ENCODE measurements at places on chromosomes 12 and 14. TPM values are rescaled to one million over a fixed set of nuclear protein-coding genes. Genes with fewer than 3 reads are reported as not detected.

NKX2-1 gene
- total RNA-seq = not detected

GRCh38 chr12:67887065-67887464 is 102.2 kb upstream of the IFNG-AS1 start:
- no peak for DNase-seq

GPR132 gene
- not detected for total RNA-seq

GRCh38 chr12:47870175-47870781 is 34.5 kb downstream of the VDR start:
- peak; percentile 81 for DNase-seq

GRCh38 chr14:29637411-29637810 is 290.2 kb downstream of the PRKD1 start:
- peak; percentile 70 for DNase-seq

- DNase-seq = no peak
Observed at GRCh38 chr14:100393362-100393761, 70.2 kb downstream of the SLC25A47 start.

INHBE gene
- total RNA-seq = 0.24 TPM

DNA sequence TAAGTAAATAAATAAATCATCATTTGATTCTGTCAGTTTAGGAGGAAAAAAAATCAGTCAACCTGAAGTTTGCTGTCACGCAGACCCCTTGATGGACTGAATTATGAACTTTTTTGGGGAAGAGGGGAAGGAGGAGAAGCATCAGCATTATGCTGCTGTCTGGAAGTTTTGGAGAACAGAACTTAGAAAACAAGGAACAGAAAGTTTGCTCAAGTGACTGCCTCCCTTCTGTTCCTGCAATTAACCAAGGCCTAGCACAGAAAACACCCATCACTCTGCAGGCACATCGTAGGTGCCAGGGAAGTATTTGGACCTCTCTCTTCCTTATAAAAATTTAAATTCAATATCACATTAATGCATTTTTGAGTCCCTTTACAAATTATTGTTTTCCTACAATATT is 283.8 kb downstream of the VRK1 start:
- no peak for DNase-seq

PIWIL1 gene
- not detected for total RNA-seq

GRCh38 chr12:33156042-33156441 is 259.5 kb upstream of the PKP2 start:
- DNase-seq = no peak

- DNase-seq = no peak
Observed at GRCh38 chr12:66345212-66345611, 42.9 kb downstream of the HELB start.

DEPDC4 gene
- total RNA-seq = 4.2 TPM

GRCh38 chr12:96981911-96982310 is 74.9 kb downstream of the NEDD1 start:
- no peak for DNase-seq

- peak; percentile 49 for DNase-seq
Observed at GRCh38 chr12:7376196-7376595, 67.8 kb downstream of the CD163L1 start.

GRCh38 chr14:23577004-23577681 is 1.4 kb downstream of the JPH4 start:
- no peak for DNase-seq

DNA sequence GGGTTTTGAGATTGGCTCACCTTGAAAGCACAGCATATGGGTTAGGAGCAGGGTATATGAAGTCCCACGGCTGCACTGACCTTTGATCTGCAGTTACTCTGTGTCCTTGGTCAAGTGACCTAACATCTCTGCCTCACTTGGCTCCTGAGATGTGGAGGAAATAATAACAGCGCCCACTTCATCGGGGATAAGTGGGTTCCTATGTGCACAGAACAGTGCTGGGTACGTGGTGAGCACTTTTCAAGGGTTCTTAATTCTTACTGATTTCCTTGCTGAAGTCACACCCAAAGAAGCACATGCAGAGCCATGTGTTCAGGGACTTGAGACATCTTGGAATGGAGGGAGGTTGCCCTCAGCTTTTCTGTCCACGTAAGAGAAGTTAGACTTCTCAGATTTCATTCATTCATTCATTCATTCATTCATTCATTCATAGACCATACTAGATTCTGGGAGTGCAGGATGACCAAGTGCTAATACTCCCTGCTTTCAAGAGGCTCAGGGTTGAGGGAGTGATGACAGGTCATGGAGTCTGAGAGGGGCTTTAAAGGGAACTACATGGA is 39.4 kb downstream of the ADGRD1 start:
- no peak for DNase-seq

DNA sequence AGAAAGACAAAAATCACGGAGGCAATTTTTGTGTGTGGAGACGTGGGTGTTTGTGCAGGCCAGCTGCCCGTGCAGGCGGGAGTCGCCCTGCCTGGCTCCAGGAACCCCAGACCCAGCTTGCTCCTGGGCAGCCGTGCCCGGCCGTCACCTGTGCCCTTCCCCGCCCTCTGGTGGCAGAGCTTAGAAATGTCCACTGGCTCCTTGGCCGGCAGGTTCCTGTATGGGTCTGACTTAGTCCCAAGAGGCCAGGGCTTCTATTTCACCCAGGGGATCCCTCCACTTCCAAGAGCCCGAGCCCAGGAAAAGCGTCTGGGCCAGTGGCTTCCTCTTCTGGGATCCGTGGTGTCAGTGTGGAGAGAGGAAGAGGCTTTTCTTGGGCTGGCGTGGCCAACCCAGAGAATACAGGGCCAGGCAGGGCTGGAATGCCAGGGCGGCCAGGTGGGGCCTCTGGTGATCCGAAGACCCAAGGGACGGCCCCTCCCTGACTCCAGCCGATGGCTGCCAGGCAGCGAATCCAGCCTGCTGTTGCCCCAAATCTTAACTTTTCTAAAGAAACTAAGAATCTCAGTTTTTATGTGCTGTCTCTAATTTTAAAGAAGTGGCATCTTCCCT is 120.9 kb downstream of the TMEM132C start:
- DNase-seq = no peak

GRCh38 chr12:56029166-56029519 is 8.3 kb downstream of the IKZF4 start:
- peak; percentile 8 for DNase-seq

DNA sequence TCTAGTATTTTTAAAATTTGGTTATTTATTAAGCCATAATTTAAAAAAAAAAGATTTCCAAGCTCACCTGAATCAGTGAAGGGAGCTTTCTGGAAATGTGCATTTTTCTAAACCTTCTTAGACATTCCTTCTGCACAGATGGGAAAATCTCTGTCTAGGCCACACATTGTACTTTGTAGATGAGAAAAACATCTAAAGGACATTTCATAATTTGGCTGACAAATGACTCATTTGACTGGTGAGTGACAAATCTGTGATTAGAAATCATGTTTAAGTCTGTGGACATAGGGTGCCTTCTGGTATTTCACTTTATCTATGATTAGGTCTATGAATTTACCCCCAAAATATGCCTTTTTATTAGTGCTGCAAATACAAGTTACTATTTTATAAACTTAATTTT is 1044.9 kb upstream of the FLRT2 start:
- DNase-seq = no peak

ACSM4 gene
- not detected for total RNA-seq

DNA sequence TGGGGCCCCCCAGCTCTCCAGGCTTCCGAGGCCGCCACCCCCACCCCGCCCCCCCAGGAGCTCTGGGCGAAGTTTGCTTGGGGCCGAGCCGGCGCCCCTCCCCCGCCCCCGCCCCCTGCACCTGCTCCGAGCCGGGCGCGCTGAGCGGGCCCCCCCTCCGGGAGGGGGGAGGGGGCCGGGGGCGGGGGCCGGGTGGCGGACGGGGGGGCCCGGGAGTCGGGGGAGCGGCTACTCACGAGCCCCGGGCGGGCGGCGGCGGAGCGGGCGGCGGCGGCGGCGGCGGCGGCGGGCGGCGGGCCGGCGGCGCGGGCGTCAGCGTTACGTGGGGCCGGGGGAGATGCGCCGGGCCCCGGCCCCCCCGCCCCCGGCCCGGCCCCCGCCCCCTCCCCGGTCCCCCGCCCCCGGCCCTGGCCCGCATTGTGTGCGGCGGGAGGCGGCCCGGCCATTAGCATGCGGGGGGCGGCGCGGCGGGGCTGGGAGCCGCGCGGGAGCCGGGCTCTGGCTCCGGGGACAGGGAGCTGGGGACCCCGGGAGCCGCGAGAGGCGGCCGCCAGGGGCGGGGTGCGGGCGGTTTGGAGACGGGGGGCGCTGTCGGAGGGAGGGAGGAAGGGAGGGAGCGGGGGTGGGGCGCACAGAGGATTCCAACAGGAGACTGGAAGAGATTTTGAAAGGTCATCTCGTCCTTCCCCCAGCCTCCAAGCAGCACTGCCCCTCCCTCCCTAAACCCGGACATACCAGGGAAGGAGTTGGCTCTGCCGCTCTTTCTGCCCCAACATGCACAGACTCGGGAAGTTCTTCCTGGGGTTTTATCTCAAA is at the start of gene ZNF219:
TSS of gene ZNF219 (minus strand) at position 580 of the 816 bp plus-strand sequence. CDS start 5,064 bp downstream, outside the sequence.
- DNase-seq = peak; percentile 52

EFS gene
- total RNA-seq = 2.8 TPM

DNA sequence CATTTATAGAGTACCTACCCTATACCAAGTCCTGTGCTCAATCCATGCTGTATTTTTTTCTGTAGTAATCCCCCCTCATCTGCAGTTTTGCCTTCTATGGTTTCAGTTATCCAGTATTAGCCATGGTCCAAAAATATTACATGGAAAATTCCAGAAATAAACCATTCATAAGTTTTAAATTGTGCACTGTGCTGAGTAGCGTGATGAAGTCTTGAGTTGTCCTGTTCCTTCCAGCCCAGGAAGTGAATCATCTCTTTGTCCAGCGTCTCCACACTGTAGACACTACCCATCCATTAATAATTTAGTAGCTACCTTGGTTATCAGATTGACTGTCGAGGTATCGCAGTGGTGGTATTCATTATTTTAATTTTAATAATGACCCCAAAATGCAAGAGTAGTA is 54.2 kb downstream of the SUDS3 start:
- peak; percentile 2 for DNase-seq

GRCh38 chr14:59320763-59321625 is 132.5 kb downstream of the DAAM1 start:
- peak; percentile 67 for DNase-seq

GRCh38 chr12:119115296-119115905 is 63.3 kb upstream of the HSPB8 start:
- peak; percentile 18 for DNase-seq

DNA sequence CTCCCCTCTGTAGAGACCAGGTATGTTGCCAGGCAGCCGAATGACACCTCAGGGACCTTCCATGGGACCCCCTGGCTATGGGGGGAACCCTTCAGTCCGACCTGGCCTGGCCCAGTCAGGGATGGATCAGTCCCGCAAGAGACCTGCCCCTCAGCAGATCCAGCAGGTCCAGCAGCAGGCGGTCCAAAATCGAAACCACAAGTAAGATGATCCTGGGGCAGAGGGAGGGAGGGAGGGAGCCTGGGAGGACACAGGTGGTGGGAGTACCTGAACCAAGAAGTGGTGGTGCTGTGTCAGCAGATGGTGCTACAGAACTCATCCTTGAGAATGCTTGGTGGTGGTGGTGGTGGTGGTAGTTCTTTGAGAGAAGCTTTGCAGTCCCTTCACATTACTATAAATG is 1.0 kb downstream of the SMARCD1 start:
- DNase-seq = no peak

DNA sequence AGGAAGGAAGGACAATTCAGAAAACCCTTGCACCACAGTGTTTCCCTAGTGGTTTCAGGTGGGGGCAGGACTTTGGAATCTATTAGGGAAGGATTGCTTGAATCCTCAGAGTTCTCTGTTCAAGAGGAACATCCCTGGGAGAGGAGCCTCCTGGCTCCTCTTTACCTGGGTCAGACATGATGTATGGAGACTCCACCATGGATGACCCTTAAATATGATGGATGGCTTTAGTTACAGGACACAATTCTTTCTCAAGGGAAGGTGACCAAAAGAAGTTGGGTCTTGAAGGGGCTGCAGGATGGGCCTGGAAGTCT is 396.6 kb downstream of the NRXN3 start:
- DNase-seq = no peak

TAS2R8 gene
- total RNA-seq = 0.20 TPM

- peak; percentile 35 for DNase-seq
Observed at GRCh38 chr12:76863837-76864236, 15.0 kb downstream of the CSRP2 start.

DNA sequence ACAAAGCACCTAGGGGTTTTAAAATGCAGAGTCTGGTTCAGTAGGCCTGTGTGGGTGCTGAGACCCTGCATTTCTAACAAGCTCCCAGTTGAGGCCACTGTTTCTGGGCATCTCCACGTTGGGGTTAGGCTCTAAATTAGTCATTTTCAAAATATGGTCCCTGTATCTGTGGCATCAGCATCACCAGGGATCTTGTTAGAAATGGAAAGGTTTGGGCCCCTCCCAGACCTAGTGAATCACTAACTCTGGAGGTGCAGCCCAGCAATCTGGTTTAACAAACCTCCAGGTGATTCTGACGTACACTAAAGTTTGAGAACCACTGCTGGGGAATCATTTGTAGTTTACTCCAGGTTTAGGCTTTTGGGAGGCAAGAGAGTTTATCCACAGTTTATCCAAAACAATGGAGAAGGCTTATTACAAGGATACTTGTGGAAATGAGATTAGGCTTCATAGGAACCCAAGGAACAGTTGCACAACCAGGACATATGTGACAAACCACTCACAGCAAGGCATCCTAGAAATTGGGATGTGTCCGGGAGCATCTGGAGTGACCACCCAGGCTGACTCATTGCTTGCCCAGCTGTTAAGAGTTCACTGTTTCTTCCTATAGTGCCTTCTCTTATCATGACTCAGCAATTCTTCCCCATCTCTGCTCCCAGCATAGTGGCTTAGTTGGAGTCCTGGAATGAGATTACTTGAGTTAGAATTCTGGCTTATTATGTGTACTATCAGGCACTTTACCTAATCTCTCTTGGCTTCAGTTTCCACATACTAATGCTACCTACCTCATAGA is 71.6 kb upstream of the STXBP6 start:
- peak; percentile 96 for DNase-seq

DNA sequence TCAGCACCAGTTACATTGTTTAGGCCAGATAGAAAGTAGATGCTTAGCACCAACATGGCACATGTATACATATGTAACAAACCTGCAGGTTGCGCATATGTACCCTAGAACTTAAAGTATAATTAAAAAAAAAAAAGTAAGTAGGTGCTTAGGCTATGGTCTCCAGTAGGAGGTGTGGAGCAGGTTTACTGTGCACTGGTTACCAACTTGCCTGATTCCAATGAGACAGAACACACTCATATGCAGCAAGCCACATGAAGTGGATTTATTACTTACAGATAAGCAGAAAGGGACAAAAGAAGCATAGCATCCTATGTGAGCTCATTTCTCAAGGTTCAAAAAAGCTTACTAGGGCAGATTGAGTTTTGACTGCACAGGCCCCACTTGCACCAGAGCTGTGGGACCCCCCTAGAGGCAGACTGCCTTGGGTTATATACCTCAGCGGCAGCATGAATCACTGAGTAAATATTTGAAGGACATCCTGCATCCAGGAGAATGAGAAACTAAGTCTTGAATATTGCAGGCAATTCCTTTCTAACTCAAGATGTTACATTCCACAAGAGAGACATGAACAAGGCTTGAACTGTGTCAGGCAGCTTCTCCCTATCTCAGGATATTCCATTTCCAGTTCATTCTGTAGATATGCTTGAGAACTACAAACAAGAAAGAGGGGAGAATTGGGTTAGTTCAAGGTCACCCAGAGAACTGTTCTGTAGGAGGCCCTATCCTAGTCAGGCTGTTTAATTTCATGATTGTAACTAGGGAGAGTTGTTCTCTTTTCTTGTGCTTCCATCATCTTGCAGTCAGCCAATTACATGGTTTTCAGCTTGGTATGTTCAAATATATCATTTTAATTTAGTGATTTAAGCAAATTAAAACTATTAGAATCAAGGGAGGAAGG is 30.1 kb downstream of the LRFN5 start:
- no peak for DNase-seq

GRCh38 chr12:26283046-26283445 is 87.7 kb downstream of the SSPN start:
- no peak for DNase-seq

ATN1 gene
- 3.8 TPM for total RNA-seq

CLEC2A gene
- total RNA-seq = not detected
